Activated CD4-positive, alpha-beta T cell treated with anti-CD3 and anti-CD28 coated beads, Interleukin-2, amount 50 U/mL, for 1 hour (primary cell): ENCODE measurements at places on chromosomes 5 and 9.

DNA sequence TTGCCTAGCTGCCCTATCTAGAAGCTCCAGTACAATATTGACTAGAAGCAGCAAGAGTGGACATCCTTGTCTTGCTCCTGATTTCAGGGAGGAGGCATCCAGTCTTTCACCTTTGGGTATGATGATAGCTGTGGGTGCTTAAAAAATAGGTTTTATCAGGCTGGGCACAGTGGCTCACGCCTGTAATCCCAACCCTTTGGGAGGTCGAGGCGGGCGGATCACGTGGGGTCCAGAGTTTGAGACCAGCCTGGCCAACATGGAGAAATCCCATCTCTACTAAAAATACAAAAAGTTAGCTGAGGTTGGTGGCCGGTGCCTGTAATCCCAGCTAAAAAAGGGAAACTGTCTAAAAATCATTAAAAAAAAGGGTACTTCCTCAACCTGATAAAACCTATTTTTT lies 2.0 kb upstream of the CAMSAP1 start:
- no peak for DNase-seq

DNA sequence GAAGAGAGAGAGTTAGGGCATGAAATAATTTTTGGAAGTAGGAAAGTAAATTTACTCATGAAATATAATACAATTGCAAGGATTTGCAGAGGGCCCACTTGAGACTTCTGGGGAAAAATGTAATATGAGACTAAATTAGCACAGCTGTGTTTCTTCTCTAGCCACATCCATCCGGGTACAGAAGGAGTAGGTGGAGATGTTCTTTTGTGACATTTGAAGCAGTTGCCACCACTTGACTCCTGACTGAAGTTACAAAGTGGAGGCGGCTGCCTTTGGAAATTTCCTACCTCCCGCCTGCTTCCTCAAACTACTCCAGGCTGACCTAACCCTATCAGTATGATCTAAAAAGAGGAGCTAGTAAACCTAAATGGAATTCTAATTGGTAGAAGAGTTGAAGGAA lies 58.1 kb upstream of the SHISAL2B start:
- DNase-seq = no peak

DNA sequence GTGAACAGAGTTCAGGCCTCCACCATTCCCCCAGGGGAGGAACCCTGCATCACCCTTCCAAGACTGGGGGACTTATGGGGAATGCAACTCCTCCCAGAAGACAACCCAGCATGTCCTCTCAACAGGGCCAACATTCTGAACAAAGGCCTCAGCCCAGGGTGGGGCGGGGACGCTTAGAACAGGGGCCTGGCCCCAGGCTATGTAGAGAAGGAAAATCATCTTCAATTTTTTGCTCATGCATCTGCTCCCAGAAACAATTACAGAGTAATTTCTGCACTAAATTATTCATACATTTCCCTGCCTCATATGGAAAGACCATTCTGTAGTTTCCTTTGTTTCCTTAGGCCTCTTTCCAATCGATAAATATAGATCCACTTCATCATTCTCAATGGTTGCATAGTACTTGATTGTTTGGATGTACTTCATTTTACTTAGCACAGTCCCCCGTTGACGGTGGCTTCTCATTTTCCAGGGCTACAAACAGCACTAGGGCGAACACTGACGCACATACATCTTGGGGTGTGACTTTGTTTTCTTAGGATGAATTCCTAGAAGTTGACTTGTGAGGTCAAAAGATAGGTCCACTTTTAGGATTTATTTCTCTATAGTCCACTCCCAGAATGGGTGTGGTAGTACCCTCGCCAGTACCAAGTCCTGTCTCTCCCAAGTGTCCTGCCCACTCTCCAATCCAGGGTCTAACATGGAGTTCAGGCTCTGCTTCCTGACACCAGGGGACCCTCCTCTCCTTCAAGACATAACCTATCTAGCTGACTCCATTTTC lies 27.2 kb upstream of the SMU1 start:
- no peak for DNase-seq

DNA sequence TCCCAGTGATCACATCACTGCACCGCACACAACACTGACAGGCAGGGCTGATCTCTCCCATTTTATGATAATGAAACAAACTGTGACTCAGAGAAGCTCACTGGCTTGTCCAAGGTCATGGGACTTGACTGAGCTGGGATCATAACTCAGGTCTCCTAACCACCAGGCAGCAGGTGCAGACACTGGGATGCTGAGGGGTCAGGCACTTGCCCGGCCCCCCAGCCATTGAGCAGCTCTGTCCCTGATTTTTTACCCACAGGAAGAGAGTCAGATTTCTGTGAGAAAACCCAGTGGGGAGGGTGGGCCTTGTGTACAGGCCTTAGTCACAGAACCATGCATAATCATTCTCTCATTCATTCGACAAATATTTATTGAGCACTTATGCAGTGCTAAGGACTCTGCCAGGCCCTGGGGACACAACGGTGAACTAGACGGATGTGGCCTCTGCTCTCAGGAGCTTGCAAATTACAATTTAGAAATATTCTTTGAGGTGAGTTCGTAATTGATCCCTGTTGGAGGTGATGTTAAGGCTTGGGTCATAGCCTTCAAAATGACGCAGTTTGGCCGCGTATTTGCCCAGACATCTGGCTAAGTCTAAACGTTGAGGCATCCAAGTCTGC lies 54.5 kb upstream of the TGFBR1 start:
- no peak for DNase-seq

- no peak for DNase-seq
Measured at GRCh38 chr5:103942587-103943186, 380.1 kb upstream of the NUDT12 start.

- DNase-seq = no peak
Measured at GRCh38 chr5:107337281-107337680, 333.5 kb downstream of the EFNA5 start.

DNA sequence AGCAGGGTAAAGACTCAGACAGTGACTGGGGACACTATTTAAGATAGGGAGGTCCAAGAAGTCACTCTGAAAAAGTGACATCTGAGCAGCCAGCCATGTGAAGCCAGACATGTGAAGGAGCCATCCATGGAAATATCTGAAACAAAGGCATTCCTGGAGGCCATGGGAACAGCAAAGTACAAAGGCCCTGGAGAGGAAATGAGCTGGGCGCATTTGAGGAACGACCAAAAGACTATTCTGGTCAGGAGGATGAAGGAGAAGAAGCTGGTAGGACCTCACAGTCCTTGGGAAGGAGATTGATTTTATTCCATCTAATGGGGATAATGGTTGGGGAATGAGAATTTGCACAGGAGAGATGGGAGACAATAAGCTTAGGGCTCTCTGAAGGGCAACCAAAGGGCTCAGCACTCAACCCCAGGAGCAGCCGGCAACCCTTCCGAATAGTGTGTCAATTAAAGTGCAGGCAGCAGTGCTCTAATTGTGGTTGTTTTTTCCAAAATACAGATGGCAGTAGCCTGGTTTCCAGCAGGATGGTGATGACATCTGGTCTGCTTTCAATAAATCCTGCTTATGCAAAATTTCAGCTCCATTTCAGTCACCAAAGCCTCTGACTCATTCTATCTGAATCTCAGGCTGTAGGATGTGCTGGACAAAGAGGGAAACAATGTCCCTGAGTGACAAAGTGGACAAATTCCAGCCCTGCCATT lies 26.7 kb downstream of the FOXI1 start:
- no peak for DNase-seq

DNA sequence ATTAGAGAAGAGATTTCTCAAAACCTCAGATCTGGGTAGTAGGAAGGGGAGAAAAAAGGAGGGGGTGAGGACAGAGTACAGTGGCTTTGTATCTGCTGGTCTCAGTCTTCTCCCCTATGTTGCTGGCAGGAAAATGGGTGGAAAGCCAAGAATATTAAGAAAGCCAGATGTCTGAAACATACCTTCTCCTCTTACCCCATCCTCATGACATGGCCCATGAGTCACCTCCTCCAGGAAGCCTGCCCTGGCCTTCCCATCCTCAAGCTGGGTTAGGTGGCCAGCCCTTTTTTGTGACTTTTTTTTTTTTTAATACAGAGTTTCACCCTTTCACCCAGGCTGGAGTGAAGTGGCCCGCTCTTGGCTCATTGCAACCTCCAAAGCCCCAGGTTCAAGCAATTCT lies 61.8 kb downstream of the ABCA1 start:
- DNase-seq = no peak

DNA sequence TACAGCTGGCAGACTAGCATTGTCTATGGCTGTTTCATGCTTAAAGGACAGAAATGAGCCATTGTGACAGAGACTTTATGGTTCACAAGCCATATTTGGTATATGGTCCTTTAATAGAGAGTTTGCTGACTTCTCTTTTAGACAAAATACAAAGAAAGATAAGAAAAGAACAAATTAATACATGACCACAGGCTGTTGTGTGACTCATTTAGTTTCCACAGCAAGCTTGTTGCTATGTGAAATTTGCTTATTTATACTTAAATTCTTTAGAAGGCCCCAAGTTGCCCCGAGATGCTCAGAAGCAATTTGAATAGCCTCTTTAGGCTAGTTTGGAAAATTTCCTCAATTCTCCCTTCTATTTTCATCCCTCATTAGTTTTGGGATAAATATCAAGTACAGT lies 315.3 kb upstream of the RPS23 start:
- DNase-seq = no peak
